Central memory CD4-positive, alpha-beta T cell (primary cell): ENCODE measurements at places on chromosomes 4 and X.

- DNase-seq, result no peak
Measured at GRCh38 chrX:119481323-119481801, 13.1 kb downstream of the SLC25A5 start.

DNA sequence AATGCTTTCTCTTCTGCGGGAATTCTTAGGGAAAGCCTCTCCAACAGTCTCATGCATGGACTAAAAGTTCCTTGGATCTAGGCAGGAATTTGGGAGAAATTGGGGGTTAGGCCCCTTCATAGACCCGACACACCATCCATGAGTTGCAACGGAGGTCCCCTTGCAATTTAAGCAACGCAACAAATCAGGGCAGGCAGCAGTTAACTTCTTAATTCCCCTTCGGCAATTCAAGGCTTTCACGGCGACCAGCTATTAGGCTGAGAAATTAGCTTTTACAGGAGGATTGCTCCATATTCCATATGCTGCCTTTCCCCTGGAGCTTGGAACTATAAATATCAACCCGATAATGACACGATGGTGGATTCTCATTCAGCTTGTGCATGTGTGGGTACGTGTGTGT lies 241.0 kb downstream of the SHOX start:
- DNase-seq, result no peak

- no peak for DNase-seq
Measured at GRCh38 chr4:661881-662761, 12.0 kb downstream of the ATP5ME start.

DNA sequence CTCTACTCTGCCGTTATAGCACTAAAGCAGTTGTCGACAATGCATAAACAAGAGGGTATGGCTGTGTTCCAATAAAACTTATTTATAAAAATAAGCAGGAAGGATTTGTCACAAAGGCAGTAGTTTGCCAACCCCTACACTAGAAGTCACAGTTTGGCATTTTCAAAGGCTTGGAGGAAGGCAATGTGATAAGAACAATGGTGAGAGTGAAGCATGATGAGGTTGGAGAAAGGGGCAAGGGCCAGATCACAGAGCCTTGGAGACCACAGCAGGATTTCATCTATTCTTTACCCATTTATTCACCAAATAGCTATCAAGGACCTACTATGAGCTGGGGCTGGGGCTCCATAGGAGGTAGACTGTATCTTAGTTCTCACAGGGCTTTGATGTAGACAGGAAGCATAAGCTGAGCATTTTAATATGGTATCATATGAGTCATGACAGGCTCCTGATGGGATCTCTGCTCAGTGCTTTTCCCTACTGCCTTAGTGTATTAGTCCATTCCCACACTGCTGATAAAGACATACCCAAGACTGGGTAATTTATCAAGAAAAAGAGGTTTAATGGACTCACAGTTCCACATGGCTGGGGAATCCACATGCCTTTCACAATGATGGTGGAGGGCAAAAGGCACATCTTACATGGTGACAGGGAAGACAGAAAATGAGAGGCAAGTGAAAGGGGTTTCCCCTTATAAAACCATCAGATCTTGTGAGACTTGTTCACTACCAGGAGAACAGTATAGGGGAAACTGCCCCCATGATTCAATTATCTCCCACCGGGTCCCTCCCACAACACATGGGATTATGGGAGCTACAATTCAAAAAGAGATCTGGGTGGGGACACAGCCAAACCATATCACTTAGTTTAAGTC lies 58.9 kb downstream of the PPM1K start:
- no peak for DNase-seq

- DNase-seq, result no peak
Measured at GRCh38 chrX:124476562-124476961, 130.2 kb downstream of the SH2D1A start.

DNA sequence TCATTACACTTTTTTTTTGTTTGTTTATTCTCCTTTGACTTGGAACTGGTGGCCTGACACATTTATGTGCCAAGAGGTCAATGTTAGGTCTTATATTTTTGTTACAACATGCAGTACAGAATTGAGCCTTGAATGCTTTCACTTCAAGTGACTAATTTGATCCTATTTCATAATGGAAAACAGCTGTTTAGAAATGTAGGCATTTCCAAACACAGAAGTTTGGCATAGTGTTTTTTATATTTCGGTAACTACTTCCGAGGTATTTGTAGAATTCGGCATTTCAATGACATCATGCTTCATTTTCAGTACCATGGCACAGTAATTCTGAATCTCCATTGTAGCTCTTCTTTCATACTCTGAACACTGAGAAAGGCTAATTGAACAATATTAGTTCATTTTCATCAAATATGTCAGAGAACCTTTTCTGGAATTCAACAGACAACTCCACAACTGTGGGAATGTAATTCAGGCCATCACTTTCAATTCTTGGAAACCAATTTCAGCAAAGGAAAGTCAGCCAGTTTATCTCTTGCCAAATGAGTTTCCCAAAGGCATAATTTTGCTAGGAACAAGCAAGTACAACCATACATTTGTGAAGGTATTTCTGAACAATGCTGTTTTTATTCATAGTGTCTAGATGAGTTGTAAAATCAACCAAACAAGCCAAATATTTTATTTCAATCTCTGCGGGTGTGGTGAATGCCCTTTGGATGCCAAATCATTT lies 11.4 kb downstream of the FAM120C start:
- no peak for DNase-seq

GRCh38 chr4:71405791-71406190 lies 67.0 kb downstream of the SLC4A4 start:
- no peak for DNase-seq

- DNase-seq, result no peak
Measured at GRCh38 chrX:30627818-30628652, 25.2 kb upstream of the GK start.

DNA sequence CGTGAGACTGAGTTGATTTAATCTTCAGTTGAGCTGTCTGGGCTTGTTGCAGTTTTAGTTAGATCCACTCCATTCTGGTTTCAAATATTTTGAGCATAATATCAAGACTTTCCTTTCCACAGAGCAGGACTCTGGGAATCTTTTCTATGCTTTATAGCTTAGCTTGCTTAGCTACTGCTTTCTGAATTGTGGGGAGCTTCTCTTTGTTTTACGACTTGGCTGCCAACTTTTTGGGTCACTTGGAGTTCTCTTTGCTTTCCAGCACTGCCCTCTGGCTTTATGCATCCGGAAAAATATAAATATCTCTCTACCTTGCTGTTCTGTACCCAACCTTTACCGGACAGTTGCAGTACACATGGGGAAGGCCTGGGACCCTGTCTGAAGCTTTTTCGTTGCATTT lies 292.1 kb downstream of the STIM2 start:
- no peak for DNase-seq

GRCh38 chr4:55781812-55782211 lies 37.8 kb upstream of the EXOC1L start:
- no peak for DNase-seq

GRCh38 chrX:2373615-2374014 lies 127.2 kb downstream of the DHRSX start:
- no peak for DNase-seq

- no peak for DNase-seq
Measured at GRCh38 chr4:144223149-144223548, 82.6 kb upstream of the GYPA start.

- DNase-seq, result no peak
Measured at GRCh38 chrX:107485013-107485412, 35.6 kb downstream of the FRMPD3 start.

GRCh38 chr4:159071969-159072765 lies 30.7 kb upstream of the RAPGEF2 start:
- no peak for DNase-seq

GRCh38 chr4:81257816-81258215 lies 42.8 kb upstream of the PRKG2 start:
- DNase-seq, result no peak

- no peak for DNase-seq
Measured at GRCh38 chrX:13898083-13898482, 81.2 kb upstream of the GPM6B start.
